ENCODE measurements at places on chromosomes 16 and 17.

DNA sequence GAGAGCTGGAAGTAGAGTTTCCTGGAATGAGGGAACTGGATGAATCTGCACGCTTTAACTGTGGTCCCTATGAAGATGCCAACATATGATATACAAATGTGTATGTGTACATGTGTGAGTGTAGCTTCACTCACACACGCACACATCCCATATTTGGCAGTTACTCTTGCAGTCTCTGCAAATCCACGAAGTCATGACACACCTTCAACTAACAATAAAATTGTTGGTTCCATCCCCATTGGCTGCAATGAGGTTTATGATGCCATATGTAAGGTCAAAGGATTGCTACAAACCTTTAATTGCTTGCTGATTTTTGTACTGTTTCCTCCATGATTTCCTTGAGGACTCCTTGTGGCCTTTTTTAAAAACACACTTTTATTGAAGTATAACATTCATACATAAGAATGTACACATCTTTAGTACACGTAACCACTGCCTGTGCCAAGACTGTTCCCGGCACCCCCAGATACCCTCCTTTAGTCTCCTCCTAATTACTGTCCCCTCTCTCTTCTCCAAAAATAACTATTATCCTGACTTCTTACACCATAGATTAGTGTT lies 22.0 kb downstream of the MYO1D start:
- DNase-seq = no peak

DNA sequence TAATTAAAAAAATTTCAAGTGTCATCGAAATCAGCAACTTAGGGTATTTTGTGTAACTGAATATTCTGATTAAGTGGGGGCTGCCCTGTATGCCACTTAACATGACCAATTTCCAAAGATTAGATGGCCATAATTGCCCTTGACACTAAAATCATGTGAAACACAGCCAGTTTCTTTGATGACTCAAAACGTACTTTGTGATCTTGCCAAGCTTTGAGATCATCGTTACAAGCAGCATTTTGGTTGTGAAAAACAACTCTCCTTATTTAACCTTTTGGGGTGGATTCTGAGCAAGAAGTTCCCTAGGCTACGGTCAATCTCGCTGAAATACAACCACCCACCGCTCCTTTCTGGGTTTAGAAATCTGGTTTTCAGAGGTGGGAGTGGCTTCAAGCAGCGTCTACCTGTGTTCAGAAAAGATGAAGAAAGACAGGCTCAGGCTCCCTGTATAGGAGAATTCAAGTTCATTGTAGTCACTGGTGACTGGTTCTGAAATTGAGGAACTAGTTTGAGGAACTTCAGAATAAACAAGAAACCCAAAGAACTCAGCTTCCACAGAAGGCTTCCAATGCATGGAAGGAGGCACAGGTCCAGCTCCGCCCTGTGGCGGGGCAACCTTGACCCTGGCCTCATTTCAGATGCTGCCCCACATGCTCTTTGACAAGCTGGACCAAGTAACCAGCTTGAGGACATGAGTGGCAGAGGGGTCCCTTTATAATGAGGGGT lies 9.4 kb downstream of the MAP3K14 start:
- peak; percentile 58 for DNase-seq

DNA sequence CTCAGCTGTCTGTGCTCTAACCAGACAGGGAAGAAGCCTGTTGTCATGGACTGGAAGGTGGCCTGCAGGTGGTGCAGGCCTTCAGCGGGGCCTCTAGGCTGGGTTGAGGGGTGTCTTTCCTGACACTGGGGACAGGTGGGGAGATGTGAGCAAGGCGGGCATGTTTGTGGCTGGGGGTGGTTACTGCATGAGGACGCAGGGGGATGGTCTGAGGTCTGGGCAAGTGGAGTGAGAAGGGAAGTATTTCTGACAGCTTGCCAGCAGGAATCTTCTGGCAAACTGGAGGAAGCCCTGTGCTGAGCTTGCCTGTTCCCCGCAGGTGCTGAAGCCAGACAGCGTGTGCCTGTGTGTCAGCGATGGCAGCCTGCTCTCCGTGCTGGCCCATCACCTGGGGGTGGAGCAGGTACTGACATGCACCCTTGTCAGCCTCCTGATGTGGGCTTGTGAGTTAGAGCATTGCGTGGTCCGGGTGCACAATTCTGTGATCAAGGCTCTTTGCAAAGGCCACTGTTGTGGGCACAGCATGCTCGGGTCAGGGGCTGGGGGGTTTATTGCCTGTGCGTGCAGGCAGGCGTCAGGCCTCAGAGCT lies 36.2 kb downstream of the PRMT7 start:
- DNase-seq = no peak

DNA sequence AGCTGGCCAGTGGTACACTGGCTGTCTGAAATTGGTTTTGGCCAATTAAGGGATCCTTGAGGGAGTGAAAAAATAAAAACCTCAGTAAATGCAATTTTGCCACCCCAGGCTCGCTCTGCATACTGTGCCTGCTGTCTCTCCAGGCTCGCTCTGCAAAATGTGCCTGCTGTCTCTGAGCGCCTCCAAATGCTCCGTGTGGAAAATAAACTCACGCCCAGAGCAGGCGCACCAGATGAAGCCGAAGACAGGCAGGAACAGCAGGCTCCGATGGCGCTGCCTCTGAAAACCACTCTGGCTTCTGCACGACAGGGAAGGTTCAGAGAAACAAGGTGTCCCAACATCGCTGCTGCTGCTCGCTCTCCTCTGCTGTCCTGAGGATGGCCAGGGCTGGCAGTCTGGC lies 29.1 kb downstream of the SNN start:
- DNase-seq = no peak

DNA sequence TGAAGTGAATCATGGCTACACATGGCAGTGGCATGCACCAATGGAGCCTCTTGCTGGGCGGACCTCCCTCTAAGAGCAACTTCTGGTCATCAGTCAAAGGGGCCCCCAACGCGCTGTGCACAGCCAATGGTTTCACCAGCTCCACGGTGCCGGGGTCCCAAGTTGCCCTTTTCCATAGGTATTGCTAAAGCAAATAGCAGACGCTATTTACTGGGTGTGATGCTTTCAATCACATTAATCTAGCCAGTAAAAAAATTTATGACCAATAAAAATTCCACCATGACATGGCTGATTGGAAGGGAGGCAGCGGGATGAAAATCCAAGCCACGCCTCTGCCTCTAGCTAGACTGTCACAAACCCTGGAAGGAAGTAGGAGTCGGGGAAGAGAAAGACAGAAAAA lies 680.3 kb upstream of the SOX9 start:
- DNase-seq = peak; percentile 20

DNA sequence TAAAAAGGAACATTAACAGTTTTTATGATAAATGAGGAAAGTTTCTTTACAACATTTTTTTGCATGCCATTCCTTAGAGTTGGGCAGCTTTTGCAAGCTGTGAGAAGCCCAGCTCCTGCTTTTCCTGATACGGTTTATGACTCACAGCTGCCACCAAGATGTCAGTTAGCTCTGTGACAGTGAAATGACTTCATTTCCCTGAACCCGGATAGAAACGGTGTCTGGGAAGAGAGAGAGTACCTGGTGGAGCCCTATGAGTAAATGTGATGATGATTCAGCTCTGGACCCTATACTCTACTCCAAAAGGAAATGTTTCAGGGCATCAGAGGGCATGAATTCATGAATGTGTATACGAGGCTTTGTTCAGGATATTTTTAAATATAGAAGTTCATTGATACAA lies 366.3 kb upstream of the HSBP1 start:
- DNase-seq = no peak

DNA sequence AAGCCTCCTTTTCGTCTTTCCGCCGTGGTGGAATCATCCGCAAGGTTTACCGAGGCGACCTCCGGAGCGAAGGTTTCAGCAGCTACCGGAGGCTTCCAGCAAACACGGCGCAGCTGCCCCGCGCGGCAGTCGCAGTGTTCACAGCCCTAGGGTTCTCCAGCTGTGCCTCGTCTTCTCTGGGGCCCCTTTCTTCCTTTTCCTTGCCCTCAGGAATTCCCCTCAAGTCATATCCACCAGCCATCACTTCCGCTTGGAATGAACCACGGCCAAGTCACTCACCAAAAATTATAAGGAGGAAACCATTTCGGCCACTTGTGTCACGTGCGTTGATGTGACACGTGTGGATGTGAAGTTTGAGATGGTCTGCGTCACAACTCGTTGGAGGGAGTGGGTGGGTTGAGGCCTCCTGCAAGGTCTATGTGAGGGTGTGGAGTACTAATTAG lies 636 bp upstream of the ERN1 start:
- peak; percentile 59 for DNase-seq

DNA sequence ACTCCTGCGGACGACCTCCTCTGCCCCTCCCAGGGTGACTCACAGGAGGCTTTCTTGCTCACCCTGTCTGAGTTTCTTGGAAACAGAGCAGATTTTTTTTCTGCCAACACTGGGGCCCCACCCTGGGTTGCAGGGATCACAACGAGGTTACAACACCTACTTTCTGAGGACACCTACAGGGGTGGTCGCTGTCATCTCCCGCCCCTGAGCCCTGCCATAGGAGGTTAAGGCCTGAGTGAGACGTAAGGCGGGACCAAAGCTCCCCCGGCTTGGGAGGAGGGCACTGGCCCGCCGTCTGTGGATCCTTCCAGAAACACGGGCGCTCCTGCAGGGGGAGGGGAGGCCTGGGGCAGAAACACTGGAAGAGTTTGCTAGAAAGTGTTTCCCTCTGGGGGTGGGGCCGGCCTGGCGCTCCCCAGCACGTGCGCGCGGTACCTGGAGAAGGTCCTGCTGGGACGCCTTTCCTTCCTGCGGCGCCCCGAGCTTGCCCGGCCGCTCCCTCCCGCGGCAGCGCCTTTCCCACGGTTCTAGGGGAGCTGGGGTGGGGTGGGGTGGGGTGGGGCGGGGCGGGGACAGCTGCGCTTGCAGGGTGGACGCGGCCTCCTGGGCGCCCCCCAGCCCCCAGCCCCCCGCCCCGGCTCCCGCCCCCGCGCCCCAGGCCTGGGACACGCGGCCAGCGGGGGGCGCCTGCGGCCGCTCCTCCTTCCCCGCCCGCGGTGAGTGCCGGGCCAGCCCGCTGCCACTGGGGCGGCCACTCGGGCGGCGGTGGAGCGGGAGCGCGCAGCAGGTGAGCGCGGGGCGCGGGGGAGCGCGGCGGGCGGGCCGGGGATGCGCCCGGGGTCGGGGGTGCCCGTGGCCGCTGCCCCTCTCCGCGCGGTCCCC lies 20.7 kb upstream of the ADCY7 start:
- peak; percentile 72 for DNase-seq

DNA sequence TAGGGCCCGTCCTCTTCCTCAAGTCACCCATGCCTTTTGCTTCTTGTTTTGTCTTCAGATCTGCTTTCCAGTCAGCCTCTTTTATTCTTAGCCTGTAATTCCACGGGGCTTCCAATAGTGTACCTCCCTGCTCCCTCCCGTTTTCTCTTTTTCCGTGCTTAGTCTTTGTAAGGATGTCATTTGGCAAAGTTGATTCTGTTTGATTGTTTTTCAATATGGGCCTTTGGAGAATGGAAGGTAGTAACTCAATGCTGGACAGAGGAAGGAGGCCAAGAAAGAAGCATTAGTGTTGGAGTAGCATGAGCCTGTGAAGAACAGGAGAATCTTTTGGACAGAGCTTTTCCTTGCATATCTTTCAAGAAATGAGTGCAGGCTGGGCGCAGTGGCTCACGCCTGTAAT lies 6.5 kb downstream of the WWP2 start:
- no peak for DNase-seq

- DNase-seq = no peak
Observed at GRCh38 chr16:27742333-27742732, 192.4 kb downstream of the KATNIP start.

GRCh38 chr17:47742319-47743181 lies 9.5 kb downstream of the TBX21 start:
- DNase-seq = no peak

DNA sequence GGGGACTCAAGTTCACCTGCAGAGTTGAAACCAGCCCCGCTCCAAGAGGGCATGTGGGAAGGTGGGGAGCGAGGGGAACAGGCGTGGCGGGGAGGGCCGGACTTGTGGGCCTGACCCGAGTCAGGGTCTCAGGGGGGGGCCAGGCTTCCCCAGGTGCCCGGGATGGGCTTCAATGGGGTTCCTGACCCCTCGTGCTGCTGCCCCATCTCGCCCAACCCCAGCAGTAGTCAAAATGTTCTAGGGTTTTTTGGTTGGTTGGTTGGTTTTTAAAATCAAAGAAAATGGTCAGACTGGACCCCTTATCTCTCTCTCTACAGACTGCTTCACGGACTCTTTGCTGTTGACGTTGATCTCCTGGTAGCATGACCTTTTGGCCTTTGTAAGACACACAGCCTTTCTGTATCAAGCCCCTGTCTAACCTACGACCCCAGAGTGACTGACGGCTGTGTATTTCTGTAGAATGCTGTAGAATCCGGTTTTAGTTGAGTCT lies 69.5 kb downstream of the AMFR start:
- DNase-seq = peak; percentile 51

GRCh38 chr16:1548233-1548632 lies 14.8 kb downstream of the TMEM204 start:
- no peak for DNase-seq

- no peak for DNase-seq
Observed at GRCh38 chr16:9345046-9345445, 253.6 kb downstream of the HAPSTR1 start.

DNA sequence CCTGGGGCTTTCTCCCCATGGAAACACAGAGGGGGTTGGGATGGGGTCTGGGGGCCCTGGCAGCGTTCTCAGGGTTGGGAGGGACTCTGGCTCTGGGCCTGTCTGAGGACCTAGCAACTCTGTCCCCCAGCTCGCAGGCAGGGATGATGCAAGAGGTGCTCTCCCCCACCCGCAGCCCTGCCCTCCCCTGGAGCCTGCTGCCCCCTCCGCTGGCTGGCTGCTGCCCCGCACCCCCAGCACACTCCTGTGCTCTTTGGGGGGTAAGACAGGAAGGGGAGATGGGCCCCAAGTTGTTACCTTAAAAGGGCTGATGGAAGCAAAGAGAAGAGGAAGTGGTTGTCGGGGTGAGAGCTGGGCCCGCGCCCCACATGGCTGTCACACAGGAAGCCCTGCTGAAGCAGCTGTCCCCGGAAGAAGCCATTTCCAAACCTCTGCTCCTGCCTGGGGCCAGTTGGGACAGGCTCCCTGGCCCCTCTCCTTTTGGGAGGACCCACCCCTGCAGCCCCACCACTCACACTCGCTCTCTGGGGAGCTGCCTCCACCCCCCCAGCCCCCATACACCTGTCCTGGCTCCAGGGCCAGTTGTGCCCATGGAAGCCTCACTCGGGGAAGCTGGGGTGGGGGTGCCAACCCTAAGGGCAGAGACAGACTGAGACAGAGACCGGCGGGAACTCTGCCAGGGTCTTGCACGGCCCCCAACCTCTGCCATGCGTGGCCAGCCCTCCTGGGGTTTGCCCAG lies 2.5 kb downstream of the CORO1A start:
- peak; percentile 75 for DNase-seq

- peak; percentile 80 for DNase-seq
Observed at GRCh38 chr16:20675488-20676267, 21.8 kb downstream of the ACSM1 start.
